ENCODE measurements at places on chromosomes 13 and 19.

DNA sequence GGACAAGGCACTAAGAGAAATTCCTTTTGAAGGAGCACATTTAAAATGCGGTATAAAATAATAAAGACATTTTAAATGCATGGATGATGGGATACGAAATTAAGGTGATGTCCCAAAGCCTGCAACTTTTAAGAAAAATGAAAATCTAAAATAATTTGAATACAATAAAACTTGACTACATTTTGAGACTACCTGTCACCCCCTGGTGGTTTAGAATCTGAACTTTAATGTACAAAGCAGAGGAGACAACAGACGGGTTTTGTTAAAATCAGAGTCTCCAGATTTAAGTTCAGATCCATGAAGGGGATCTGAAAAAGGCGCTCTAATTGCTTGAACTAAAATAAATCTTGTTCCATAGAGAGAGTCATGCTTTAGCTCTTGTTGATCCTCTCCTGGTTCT, 1129.3 kb upstream of the PCDH20 start:
- DNase-seq: no peak

- DNase-seq: no peak
These were observed 367.6 kb downstream of the DNAJC15 start for GRCh38 chr13:43391036-43391435.

GRCh38 chr19:43790587-43790986, 9.8 kb upstream of the KCNN4 start:
- DNase-seq: no peak

GRCh38 chr13:96672016-96672415, 322.3 kb downstream of the OXGR1 start:
- DNase-seq: no peak

DNA sequence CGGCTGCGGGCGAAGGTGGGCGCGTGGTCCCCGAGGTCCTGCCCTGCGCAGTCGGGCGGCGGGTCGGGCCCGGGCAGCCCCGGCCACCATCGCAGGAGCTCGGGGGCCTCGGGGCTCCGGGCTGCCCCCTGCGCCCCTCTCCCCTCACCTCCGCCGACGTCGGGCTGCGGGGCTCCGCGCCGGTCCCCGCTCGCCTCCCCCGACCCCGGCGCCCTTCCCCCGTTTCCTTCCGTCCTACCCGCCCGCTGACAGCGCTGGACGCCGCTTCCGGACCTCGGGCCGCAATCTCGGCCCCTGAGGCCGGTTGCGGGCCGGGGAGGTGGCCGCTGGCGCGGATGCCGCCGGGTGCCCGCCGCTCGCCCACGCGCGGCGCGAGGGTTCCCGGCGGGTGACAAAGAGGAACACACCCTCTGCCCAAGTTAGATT, 720 bp downstream of the FARP1 start:
- DNase-seq: no peak

Measured in T follicular helper cell (primary cell).